Natural killer cell (primary cell): ENCODE measurements at places on chromosomes 11 and 22. TPM values are rescaled to one million over a fixed set of nuclear protein-coding genes. Genes with fewer than 3 reads are reported as not detected.
A peak's percentile ranks its signal among the peaks of the same experiment; 100 is the strongest.

GRCh38 chr11:93196816-93197379 lies 893 bp downstream of the SLC36A4 start:
- no peaks in the 10 kb centered on the region for H3K36me3 ChIP-seq

DNA sequence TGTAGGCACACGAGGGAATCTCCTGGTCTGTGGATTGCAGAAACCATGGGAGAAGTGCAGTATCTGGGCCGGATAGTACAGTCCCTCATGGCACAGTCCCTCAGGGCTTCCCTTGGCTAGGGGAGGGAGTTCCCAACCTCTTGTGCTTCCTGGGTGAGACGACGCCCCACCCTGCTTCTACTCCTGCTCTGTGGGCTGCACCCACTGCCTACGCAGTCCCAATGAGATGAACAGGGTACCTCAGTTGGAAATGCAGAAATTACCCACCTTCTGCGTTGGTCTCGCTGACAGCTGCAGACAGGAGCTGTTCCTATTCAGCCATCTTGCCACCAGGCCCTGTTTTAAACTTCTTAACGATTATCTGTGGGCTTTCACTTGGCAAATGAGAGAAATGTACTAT lies 157.2 kb upstream of the CARD18 start:
- H3K27me3 ChIP-seq = no peaks in the 10 kb centered on the region
- no peak overlapping the region for H3K4me3 ChIP-seq
- no peaks in the 10 kb centered on the region for H3K36me3 ChIP-seq
- no peaks in the 10 kb centered on the region for H3K4me1 ChIP-seq
- no peak for DNase-seq

DNA sequence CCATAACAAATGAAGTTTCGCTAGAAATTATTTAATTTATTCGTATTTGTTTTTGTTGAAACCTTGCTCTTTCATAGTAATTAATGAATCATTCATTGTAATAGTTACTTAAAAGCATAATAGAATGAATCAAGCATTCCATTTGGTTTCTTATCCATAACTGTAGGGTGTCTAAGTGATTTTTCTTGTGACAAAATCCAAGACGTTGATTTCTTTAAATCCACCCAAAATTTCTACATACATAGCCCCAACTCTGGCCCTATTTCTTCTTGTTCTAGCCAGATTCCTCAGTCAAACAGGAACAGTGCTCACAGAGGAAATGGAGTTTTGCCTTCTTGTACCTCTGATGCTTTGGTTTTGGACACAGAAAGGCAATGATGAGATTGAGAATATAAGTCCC lies 25.5 kb downstream of the UBASH3B start:
- no peak overlapping the region for H3K4me3 ChIP-seq
- no peak for DNase-seq
- no peaks in the 10 kb centered on the region for H3K27me3 ChIP-seq

- peaks cover 54% of the 10 kb centered on the region for H3K36me3 ChIP-seq
- no peak overlapping the region for H3K27ac ChIP-seq
- no peaks in the 10 kb centered on the region for H3K4me1 ChIP-seq
Measured at GRCh38 chr22:20788627-20789344, 14.9 kb downstream of the SERPIND1 start.

GRCh38 chr22:45318168-45318557 lies 8.4 kb downstream of the FAM118A start:
- peak overlapping the region; percentile 24 for H3K4me3 ChIP-seq
- H3K36me3 ChIP-seq = peaks cover 6% of the 10 kb centered on the region
- peak; percentile 97 for DNase-seq
- no peaks in the 10 kb centered on the region for H3K27me3 ChIP-seq

- peaks cover 3% of the 10 kb centered on the region for H3K27me3 ChIP-seq
- peaks cover 17% of the 10 kb centered on the region for H3K4me1 ChIP-seq
- H3K36me3 ChIP-seq = no peaks in the 10 kb centered on the region
- H3K27ac ChIP-seq = no peak overlapping the region
Measured at GRCh38 chr11:76678321-76678720, 7.8 kb upstream of the LRRC32 start.

DNA sequence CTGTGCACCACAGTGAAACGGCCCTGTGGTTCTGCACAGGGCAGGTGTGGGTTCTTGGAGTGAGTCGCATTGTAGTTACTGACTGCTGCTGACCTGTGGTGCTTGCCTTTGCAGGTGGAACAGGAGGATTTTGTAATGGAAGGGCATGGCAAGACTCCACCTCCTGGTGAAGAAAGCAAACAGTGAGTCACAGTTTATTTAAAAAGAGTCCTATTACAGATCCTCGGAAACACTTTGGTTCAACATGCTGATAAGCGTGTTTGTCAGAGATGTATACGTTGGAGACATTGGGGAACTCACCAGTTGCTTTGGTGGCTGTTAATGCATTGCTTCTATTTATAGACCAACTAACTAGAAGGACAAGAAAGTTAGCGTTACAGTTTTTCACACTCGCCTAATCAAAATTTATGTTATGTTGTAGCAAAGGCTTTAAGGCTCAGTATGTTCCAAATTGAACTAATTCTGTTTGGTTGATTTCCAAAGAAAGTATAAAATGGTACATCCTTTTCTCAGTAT lies 21.7 kb upstream of the TNRC6B start:
- no peak for DNase-seq
- no peaks in the 10 kb centered on the region for H3K4me1 ChIP-seq

- H3K27me3 ChIP-seq = no peaks in the 10 kb centered on the region
- no peaks in the 10 kb centered on the region for H3K36me3 ChIP-seq
- H3K27ac ChIP-seq = no peak overlapping the region
- H3K4me1 ChIP-seq = peaks cover 6% of the 10 kb centered on the region
- DNase-seq = no peak
Measured at GRCh38 chr22:27986937-27987336, 67.9 kb upstream of the PITPNB start.

- DNase-seq = no peak
- no peaks in the 10 kb centered on the region for H3K36me3 ChIP-seq
- H3K4me3 ChIP-seq = no peak overlapping the region
- H3K27me3 ChIP-seq = no peaks in the 10 kb centered on the region
- H3K4me1 ChIP-seq = no peaks in the 10 kb centered on the region
Measured at GRCh38 chr11:127225619-127226018, 225.0 kb upstream of the KIRREL3 start.

- H3K4me3 ChIP-seq = no peak overlapping the region
- no peak overlapping the region for H3K27ac ChIP-seq
- no peaks in the 10 kb centered on the region for H3K36me3 ChIP-seq
- H3K4me1 ChIP-seq = peaks cover 25% of the 10 kb centered on the region
- H3K27me3 ChIP-seq = no peaks in the 10 kb centered on the region
Measured at GRCh38 chr22:36196254-36197064, 5.2 kb downstream of the APOL4 start.

GRCh38 chr22:47055073-47055355 lies 292.6 kb downstream of the TBC1D22A start:
- no peaks in the 10 kb centered on the region for H3K4me1 ChIP-seq
- no peak overlapping the region for H3K27ac ChIP-seq
- peaks cover 7% of the 10 kb centered on the region for H3K36me3 ChIP-seq
- H3K27me3 ChIP-seq = no peaks in the 10 kb centered on the region

- H3K4me1 ChIP-seq = no peaks in the 10 kb centered on the region
- DNase-seq = no peak
- H3K4me3 ChIP-seq = no peak overlapping the region
- no peaks in the 10 kb centered on the region for H3K36me3 ChIP-seq
Measured at GRCh38 chr11:32400196-32400595, 35.1 kb downstream of the WT1 start.

GRCh38 chr11:120637131-120637530 lies 125.6 kb downstream of the GRIK4 start:
- H3K36me3 ChIP-seq = no peaks in the 10 kb centered on the region
- no peak for DNase-seq
- H3K4me3 ChIP-seq = no peak overlapping the region

DNA sequence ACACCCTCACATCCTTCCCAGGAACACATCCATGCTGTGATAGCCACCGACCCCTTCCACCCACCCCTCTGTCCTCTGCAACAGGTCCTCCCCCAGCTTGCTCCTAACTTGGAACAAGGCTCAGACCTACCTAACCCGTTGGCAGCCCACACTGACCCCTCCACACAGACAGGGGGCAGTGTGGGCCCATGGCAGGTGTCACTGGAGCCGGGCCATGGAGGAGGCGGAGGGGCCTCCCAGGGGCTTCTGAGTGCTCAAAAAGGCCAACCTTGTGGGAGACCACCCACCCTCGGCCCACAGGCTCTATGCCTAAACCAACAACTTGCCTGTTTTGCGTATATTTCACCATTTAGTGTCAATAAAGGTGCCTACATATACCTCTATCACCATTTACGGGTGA lies 57.0 kb downstream of the CERK start:
- H3K36me3 ChIP-seq = peaks cover 14% of the 10 kb centered on the region
- H3K27me3 ChIP-seq = no peaks in the 10 kb centered on the region
- H3K4me3 ChIP-seq = no peak overlapping the region
- no peak overlapping the region for H3K27ac ChIP-seq

DNA sequence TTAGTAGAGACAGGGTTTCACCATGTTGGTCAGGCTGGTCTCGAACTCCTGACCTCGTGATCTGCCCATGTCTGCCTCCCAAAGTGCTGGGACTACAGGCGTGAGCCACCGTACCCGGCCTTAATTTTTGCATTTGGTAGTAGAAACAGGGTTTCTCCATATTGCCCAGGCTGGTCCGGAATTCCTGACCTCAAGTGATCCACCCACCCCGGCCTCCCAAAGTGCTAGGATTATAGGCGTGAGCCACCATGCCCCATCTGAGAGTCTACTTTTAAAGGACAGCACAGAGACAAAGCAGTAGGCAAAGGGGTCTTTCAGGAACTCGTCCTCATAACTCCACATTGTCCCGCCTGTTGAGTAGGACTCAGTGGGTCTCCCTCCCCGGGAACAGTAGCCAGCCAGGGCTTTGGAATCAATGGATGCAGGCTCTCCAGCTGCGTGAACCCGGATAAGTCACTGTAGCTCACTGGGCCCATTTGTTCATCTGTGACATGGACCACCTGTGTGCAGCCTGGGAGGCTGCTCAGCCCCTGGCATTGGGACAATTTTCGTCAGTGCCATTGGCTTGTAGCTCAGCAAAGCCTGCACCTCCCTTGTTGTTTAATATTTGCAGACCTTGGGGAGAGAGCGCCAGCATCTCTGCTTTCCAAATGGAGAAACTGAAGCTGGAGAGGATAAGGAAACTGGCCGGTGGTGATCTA lies 86.1 kb downstream of the ARHGAP8 start:
- no peak overlapping the region for H3K27ac ChIP-seq
- H3K4me3 ChIP-seq = no peak overlapping the region
- H3K36me3 ChIP-seq = no peaks in the 10 kb centered on the region

- no peaks in the 10 kb centered on the region for H3K36me3 ChIP-seq
- peaks cover 27% of the 10 kb centered on the region for H3K4me1 ChIP-seq
- H3K4me3 ChIP-seq = no peak overlapping the region
- no peaks in the 10 kb centered on the region for H3K27me3 ChIP-seq
- H3K27ac ChIP-seq = no peak overlapping the region
- no peak for DNase-seq
Measured at GRCh38 chr11:11148104-11148509, 204.9 kb downstream of the CSNK2A3 start.

GRCh38 chr11:64489831-64490441 lies 101.1 kb upstream of the SLC22A12 start:
- H3K27ac ChIP-seq = no peak overlapping the region
- H3K27me3 ChIP-seq = no peaks in the 10 kb centered on the region
- H3K4me3 ChIP-seq = no peak overlapping the region
- peaks cover 4% of the 10 kb centered on the region for H3K4me1 ChIP-seq
- H3K36me3 ChIP-seq = no peaks in the 10 kb centered on the region
- DNase-seq = peak; percentile 59

DNA sequence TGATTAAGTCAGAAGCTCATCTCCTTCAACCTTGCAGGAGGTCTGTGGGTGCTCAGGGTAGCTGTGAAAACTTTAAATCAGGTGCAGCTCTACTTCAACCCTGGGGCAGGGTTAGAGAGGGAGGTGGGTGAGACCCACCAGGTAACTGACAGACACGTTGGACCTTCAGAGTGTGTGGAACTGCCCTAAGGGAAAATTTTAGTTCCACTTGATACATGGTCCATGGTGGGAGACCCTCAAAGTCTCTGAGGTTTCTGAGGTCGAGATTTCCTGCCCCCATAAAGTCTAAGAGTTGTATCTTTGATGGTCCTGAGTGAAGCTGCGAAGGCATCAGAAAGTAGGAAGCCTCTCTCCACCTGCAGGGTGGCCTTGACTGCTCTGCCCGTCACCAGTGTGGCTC lies 23.9 kb upstream of the NNMT start:
- peaks cover 3% of the 10 kb centered on the region for H3K27me3 ChIP-seq
- no peak overlapping the region for H3K4me3 ChIP-seq
- no peak for DNase-seq
- no peak overlapping the region for H3K27ac ChIP-seq
- no peaks in the 10 kb centered on the region for H3K36me3 ChIP-seq

DNA sequence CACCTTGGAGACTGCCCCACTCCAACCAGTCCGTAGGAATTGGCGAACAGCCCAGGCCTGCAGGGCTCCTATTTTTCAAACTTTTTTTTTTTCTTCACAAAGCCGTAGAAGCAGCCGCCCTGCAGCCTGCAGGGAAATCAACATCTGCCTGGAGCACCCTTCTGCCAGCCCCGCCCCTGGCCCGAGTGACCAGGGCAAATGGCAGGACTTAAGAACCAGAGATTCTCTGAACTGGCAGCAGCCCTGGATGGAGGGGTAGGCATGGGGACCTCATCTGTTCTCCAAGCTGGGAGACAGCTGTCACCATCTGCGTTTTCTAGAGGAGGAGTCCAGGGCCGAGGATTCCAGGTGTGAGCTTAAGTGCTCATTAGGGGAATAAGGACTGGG lies 5.6 kb downstream of the SCN2B start:
- H3K4me1 ChIP-seq = peaks cover 7% of the 10 kb centered on the region
- no peak overlapping the region for H3K4me3 ChIP-seq
- H3K36me3 ChIP-seq = no peaks in the 10 kb centered on the region
- no peak overlapping the region for H3K27ac ChIP-seq
- no peaks in the 10 kb centered on the region for H3K27me3 ChIP-seq
- no peak for DNase-seq

DNA sequence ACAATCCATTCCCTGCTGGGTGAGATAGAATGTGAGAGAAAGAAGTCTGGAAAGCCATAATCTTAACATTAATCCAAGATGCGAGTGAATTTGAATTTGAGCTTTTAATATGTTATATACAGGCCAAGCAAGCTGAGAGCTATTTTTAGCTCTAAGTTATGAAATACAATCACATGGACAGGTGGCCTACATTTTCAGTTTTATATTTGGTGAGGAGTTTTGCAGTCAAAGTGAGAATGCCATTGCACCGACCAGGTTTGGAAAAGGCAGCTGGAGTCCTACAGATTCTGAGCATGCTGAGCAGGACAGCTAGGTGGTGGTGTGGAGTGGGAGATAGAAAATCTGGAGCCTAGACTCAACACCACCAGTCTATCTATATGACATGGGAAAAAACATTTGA lies 12.0 kb downstream of the OR5B21 start:
- no peaks in the 10 kb centered on the region for H3K27me3 ChIP-seq
- peaks cover 12% of the 10 kb centered on the region for H3K4me1 ChIP-seq
- no peak for DNase-seq
- H3K36me3 ChIP-seq = no peaks in the 10 kb centered on the region
- no peak overlapping the region for H3K4me3 ChIP-seq

- H3K36me3 ChIP-seq = no peaks in the 10 kb centered on the region
- H3K27me3 ChIP-seq = no peaks in the 10 kb centered on the region
- no peak for DNase-seq
- no peak overlapping the region for H3K4me3 ChIP-seq
- H3K27ac ChIP-seq = no peak overlapping the region
Measured at GRCh38 chr11:117835576-117835975, 11.0 kb upstream of the FXYD2 start.

The CABP4 gene
- 21.3 TPM for total RNA-seq

The DUSP8 gene
- total RNA-seq = 38.4 TPM

The MRPL16 gene
- 37.5 TPM for total RNA-seq

The PARVA gene
- total RNA-seq = 0.07 TPM

The RCOR2 gene
- not detected for total RNA-seq

The RASSF7 gene
- total RNA-seq = 20.0 TPM

The SLC22A9 gene
- total RNA-seq = not detected

The C11orf86 gene
- not detected for total RNA-seq

The CSTPP1 gene
- total RNA-seq = 16.9 TPM

The ANKK1 gene
- total RNA-seq = 0.93 TPM

The OR8G5 gene
- not detected for total RNA-seq

The SLC6A5 gene
- not detected for total RNA-seq

The TRIM49 gene
- total RNA-seq = not detected
